Stimulated activated CD4-positive, alpha-beta T cell treated with anti-CD3 and anti-CD28 coated beads, Interleukin-1b, Interleukin-23, amount 100 ng/mL, for 24 hours (primary cell): ENCODE measurements at places on chromosomes 7 and 10.

GRCh38 chr7:95213809-95214492 is 110.4 kb downstream of the PON1 start:
- DNase-seq, result no peak

DNA sequence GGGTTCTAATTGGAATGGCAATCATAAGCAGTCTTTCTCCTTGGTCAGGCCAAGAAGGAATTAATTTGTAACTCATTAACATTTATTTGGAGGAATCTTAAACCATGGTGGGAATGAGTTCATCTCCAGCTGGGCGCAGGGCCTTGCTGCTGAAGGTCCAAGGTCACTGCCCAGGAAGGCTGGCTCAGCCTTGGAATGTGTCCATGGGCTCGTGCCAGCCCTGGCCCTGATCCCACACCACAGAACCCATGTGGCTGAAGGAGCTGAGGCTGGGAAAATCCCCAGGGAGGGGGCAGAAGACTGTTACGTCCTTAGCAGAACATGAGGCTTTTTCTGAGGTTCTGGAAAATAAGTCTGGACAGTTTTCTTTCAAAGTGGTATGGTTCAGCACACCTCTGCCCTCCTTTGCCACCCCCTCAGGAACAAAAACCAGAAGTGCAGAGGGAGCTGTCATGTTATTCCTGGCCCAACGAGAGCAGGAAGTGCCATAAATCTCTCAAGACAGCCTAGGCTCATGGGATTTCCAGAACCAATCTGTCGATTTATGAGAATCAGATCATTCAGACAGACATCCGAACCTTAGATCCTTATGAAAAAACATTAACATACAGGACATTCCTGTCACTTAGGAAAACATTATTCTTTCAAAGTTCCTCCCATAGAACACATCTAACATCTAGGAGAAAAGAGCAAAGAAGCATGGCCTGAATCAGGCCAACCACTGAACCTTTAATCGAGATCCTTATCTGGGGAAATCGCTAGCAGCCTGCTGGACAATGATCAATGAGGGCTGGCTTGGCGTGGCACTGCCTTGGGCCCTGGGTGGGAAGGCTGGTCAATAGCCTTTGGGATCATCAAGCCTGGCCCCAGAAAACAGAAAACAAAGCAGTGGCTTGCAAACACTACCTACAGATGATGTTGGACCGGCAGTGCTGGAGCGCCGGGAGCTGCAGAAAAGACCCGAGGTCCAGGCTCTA is 134.3 kb downstream of the TAX1BP1 start:
- DNase-seq, result no peak

DNA sequence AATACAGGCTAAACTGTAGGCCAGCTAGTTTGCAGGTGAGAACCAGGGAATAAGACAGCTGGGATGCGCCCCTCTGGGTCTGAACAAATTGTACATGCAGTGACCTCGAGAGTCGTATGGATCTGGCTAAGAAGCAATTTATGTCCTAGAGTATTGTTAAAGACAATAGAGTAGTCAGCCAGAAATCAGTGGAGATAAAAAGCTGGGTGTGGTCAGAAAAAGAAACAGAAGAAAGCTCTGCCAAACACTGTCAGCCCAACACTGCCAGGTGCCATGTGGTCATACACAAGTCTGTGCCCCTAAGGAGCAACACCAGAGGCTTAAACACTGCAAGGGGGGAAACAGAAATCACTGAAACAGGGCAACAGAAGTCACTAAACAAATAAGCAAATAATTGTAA is 62.2 kb downstream of the CNOT4 start:
- no peak for DNase-seq

GRCh38 chr10:47335906-47336305 is 12.3 kb upstream of the RBP3 start:
- no peak for DNase-seq

DNA sequence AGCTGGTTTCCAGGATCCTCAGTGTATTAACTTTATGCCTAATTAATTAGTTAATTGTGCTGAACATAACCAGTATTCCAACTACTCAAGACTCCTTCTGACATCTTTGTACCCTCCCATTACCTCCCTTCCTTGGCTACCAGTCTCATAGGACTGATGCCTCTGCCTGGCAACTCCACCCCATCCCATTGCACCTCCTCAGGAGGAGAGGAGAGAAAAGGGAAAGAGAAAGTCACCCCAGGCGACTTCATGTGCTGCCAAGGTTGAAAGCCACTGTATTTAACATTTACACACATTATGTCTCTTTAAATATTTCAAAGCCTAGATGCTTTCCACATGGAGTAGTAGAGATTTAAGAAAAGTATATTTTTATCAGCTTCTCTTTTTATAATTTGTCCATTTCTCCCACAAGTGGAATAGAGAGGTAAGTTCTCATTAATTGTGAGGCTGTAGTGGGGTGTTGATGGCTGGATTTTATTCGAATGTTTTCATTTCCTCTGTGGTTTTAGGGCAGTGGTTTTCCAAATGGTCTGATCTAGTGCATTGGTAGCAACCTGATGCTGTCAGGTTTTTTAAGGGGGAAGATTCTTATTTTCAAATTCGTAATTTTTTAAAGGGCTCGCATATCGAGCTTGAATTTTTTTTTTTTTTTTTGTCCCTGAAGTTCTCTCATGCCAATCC is 148.0 kb downstream of the BICC1 start:
- DNase-seq, result no peak

DNA sequence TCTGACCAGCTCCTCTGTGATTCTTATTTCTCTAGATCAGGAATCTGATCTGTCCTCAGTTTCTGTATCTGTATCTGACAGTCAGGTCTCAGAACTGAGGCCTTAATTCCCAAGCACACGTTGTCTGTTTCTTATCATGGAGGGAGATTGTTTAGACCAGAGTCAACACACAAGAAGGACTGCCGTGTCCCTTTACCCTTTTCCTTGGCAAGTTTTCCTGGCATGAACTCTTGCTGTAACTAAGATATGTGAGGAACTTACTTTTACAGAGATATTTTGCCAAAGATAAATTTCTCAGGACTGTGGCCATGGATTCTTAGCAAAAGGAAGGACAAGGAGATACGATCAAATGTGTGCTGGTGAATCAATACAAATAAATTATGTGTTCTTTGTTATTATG is 181.0 kb downstream of the SORCS3 start:
- DNase-seq, result no peak
